ENCODE measurements at places on chromosomes 13 and 19. TPM values are rescaled to one million over a fixed set of nuclear protein-coding genes. Genes with fewer than 3 reads are reported as not detected.

Gene TNFSF9
- total RNA-seq = 1.3 TPM

Gene SSC5D
- total RNA-seq = 19.6 TPM

Gene ZNF579
- total RNA-seq = 7.2 TPM

Gene TEAD2
- 56.4 TPM for total RNA-seq

Gene UBXN6
- 67.9 TPM for total RNA-seq
